Activated CD4-positive, alpha-beta T cell treated with anti-CD3 and anti-CD28 coated beads, Interleukin-2, amount 50 U/mL, for 1 hour (primary cell): ENCODE measurements at places on chromosomes 3 and 15.

DNA sequence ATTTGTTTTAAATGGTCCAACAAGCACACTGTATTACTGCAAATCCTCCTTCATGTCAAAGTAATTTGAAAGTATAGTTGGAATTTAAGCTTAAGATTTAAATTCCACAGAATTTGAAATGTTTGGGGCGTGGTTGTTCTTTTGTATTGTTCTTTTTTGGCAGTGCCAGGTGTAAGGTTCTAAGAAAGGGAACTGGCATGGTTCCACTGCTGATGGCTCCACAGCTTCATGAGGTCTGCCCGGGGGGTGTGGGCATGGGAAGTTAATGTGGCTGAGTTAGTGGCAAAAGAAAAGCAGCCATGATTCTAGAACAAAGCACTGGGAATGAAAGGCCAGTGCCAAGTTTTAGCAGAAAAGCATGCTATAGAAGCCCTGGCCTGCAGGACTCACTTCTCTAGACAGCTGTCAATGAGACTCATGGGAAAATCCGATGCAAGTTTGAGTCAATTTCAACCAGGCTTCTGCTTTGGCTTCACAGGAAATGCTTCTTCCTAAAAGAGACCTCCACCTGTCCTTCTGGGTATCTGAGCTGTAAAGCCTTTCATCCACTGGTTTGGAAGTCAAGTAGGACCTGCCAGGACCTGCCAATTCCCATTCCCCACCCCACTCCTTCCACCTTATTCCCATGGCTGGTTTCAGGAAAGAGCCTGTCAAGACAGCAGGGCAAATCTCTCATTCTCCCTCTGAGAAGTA, 18.9 kb downstream of the CDCP1 start:
- DNase-seq, result no peak

GRCh38 chr3:135020181-135020580, 225.1 kb downstream of the EPHB1 start:
- no peak for DNase-seq

DNA sequence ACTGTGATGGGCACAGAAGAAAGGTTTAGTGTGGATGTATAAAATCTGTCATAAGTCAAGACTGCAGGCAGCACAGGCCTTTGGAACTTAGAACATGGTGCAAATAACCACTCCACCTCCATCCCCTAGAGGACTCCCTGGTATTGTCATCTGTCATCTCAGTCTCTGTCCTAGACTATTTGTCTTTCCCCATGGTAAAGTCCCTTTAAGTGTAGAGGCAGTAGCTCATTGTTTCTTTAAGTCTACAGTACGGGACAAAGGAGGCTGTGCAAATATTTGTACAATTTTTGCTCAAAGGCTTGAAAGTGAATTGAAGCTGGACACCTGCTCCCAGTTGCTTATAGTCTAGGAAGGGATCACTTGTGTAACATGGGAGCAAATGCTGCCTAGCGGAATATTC, 3.2 kb upstream of the PXYLP1 start:
- DNase-seq, result no peak

DNA sequence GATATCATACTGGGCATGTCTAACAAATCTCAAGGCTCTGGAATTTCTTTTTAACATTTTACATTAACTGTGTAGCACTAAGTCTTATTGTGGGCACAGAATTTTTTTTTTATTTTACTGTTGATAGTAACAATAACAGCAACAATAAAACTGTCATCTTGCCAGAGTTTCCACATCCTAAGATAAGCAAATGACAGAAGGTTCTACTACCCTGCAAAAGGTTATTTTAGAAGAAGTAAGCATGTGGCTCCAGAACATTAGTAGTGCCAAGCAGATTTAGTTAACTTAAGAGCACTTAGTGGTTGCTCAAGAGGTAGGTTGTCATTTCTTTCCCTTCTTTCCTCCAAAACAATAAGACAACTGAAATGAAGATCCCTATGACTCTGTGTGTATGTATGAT, 743.0 kb upstream of the CBLB start:
- no peak for DNase-seq

DNA sequence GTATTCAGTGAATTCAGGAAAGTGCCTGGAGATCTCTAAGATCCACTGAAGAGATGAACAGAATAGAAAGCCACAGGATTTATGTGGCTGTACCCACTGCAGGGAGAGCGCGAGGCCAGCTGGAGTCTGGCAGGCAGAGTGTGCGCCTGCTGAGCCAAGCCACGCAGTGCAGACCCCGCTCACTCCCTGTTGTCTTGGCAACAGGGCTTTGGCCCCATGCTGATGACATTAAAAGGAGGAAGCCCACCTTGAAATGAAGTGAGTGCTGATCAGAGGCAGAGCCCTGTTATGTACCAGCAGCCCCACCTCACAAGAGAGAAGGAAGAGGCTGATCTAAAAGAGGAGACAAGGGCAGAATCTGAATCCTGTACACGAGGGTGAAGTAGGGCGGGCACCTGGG, 36.7 kb downstream of the PXYLP1 start:
- DNase-seq, result no peak

GRCh38 chr3:27986234-27986879, 255.1 kb upstream of the CMC1 start:
- DNase-seq, result no peak

- DNase-seq, result no peak
These were observed 50.5 kb downstream of the CRYGS start for GRCh38 chr3:186493525-186494255.

DNA sequence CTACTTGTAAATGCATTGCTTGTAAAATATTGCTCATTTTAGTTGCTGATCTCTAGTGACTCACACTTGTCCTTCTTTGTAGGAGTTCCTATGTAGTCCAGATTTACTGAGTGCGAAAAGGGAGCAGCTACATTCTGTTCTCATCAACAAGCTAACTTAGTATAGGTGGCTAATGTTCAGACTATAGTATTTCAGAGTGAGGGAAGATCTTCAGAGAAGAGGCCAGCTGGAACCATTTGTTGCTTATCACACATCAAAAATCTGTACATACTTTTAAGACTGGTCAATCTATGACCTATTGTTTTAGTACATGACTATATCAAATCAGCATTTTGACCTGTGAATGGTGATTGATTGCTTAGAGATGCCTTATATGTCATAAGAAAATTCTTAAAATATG, 71.3 kb upstream of the THSD4 start:
- no peak for DNase-seq

DNA sequence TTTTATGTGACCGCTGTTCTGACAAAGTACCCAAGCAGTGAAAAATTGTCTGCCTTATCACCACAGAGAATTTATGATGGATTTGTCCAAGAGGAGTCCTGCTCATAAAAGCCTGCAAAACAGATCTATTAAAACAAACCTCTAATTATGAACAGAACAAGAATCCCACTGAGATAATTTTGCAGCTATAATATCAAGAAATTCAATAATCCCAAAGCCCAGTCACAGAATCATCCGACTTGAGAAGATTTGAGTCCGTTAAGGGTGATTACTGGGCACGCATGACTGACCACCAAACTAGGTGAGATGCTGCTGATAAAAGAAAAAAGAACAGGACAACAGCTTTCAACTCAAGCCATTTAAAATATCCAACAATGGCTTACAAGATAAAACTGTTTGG, 231.0 kb upstream of the WNT5A start:
- no peak for DNase-seq

- DNase-seq, result no peak
These were observed 64.8 kb downstream of the ADAM10 start for GRCh38 chr15:58684751-58685150.

DNA sequence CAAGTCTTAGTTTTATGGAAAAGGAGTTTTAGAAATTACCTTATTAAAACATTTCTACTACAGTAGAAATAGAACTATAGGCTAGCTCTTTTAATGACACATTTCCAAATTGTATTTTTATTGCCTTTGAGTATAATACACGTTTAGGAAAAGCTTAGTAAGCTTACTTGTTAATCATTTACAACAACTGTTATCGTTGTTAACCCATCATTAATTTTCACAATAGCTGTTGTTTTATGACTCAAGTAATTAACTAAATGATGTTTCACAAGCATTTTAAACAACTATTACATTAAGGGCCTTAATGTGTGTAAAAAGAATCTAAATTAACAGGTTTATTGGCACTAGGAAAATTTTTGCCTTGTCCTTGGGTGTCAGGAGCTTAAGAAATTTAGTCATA, 120.5 kb upstream of the THRB start:
- no peak for DNase-seq

DNA sequence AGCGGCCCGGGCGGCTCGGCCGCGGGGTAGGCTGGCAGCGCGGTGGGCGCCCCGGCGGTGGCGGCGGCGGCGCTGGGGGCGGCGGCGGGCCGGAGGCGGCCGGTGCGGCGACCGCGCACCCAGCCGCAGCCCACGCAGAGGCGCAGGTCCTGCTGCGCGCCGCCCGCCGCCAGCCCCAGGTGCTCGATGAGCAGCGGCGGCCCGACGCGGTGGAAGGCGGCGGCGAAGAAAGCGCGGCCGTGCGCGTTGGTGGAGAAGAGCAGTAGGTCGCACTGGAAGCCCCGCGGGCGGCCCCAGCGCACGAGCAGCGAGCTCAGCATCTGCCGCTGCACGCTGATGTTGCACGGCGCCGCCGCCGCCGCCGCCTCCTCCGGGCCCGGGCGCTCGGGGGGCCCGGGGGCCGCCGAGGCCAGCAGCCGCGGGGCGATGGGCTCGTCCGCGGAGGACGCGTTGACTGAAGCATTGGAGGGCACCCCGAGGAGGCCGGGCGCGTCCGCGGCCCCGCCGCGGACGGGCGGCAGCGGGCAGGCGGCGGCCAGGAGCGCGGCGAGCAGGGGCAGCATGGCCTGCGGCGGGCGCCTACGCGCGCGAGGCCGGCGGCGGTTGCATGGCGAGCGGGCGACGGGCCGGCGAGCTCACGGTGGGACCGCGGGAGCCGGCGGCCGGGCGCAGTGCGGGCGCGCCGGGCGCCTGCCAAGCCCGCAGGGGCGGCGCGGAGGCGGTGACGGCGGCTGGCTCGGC, 452 bp downstream of the TMEM158 start:
- peak; percentile 36 for DNase-seq

- DNase-seq, result no peak
These were observed 3.6 kb downstream of the ACTC1 start for GRCh38 chr15:34791701-34792100.

DNA sequence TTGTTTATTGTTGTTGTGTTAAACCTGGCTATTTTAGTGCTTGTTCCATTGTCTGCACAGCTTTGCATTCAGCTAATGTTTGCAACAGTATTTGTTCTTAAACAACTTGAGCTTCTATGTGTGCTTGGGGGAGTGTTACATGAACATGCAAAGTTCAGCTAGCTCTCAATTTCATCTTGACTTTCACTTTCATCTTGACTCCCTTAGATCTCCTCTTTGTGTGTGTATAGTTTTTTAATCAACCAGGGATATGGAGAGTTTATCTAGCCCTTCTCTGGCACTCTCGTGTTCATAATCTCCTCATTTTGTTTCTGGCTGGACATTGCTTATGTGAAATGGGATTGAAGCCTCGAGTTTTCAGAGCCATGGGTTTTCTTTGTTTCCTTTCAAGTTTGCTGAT, 212.4 kb upstream of the ZBTB20 start:
- DNase-seq, result no peak

DNA sequence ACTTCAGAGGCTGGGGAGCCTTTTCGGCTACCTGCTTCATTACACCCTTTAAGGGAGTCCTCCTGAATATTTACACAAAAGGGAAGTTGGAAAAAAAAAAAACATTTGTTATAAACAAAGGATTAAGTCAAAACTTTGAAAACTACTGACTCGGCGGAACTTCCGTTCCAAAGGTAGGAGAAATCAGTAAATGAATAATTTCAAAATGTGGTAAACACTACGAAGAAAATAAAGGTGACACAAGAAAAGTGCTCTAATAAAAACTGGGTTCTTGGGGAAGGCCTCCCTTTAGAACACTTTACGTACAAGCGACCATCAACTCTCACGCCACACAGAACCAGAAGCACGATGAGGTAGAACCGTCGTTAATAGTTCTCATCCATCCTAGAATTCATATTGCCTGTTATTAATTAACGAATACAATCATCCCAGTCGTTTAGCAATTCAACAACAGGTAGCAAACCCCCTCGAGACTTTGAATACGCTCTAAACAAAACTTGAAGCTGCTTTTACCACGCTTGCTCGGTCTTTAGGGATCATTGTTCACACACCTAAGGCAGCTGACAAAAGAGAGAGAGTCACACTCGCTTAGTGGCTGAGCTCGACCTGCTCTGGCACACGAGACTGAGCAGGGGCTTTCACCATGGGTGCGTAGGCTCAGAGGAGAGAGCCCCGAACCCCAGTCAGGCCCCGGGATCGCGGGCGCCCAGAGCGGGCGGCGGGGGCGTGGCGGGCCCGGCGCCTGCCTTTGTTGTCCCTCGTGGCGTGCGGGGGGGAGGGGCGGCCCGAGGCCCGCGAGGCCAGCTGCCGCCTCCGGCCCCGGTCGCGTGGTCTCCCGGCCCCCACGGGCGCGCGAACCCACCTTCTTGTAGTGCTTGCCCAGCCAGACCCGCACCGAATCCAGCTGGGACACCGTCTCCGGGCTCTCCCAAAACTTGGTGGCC, 680 bp downstream of the SMARCC1 start:
- peak; percentile 53 for DNase-seq

DNA sequence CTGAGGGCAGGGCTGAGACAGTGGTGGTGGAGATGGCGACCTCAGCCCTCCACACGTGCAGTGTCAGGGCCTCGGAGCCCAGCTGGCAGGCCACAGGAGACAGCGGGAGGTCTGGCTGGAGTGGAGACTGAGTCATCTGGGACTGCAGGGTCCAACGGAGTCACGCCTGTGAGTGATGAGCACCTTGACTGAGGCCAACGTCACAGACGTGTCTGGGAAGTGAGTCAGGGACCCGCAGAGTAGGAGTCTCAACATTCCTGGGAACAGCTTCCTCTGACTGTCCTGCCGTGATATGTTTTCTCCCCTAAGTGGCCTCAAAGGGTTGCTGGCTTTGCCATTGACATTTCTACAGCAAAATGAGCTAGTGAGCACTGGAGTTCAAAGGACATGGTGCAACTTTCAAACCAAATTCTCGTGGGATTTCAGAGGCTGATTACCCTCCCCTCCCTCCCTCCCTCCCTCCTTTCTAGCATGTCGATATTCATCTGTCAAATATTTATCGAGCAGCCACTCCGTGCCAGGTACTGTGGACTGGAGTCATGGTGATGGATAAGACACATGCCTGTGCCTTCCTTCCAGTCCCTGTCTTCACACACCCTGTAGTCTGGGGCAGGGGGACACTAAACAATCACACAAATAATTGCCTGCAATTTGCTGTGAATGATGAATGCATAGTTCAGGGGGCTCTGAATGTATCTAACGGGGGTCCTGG, 53.3 kb upstream of the AMOTL2 start:
- DNase-seq, result no peak

DNA sequence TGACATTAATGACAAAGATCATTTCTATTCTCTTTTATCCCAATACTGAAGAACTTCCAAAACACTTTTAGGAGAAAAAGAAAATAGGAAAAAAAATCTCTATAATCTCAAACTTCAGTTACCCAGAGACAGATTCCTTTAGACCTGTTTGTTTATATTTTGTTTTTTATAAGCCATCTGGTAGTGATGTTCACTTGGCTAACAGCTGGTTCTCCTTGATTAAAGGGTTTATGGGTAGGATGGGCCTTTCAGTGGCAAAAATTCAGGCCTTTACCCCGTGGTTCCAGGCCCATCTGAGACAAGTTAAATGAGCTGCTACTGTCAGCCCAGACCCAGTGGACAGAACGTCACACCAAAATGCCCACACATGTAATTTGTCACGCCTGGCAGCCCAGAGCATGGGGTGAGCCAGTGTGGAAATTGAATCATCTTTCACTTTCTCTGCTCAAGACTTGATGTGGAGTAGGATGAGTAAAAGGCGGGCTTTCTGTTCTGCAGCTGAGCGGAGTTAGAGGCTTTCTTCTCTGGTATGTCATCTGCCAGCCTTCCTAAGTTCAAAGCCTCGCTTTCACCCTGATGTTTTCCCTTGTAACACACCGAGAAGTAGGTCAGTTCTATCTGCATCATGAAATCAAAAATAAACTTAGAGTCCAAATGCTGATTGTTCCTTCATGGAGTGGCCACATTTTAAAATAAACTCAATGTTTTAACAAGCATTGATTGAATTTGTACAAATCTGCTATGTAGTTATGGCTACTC, 62.5 kb upstream of the SKOR1 start:
- DNase-seq, result peak; percentile 22
